ENCODE measurements at places on chromosomes 3 and 15.
A peak's percentile ranks its signal among the peaks of the same experiment; 100 is the strongest.

DNA sequence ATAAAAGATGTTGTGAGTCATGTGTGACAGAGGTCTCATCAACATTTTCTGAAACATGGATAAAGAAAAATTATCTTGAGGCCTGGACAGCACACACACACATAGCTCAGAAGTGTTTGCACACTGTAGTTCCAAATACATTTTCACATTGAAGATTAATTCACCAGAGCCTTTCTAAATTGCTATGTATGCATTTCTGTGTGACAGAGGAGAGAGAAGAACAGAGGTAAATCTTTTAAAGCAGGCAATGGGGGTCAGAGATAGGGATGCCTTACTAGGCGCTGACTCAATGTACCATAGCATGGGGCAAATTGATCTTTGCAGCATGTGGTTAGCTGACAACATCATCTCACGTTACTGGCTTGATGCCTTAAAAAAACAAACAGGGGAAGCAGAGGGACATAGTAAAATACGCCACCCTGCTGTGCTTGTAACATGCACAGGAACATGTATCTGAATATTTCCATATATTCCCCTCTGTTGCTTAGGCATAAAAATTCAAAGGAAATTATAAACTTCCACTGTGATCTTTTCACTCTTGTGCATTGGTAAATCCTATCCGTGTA is 7.7 kb downstream of the POU1F1 start:
- no peak overlapping the region for H3K4me3 ChIP-seq
- no peaks in the 10 kb centered on the region for H3K36me3 ChIP-seq
- H3K4me1 ChIP-seq, result peaks cover 15% of the 10 kb centered on the region
- no peak overlapping the region for H3K27ac ChIP-seq
- H3K27me3 ChIP-seq, result no peaks in the 10 kb centered on the region

- H3K27me3 ChIP-seq, result no peaks in the 10 kb centered on the region
- H3K27ac ChIP-seq, result peak overlapping the region; percentile 59
- peak; percentile 61 for DNase-seq
- H3K4me3 ChIP-seq, result no peak overlapping the region
Observed at GRCh38 chr3:133821767-133822638, 16.4 kb downstream of the SRPRB start.

GRCh38 chr3:60755094-60755493 is 496.2 kb downstream of the FHIT start:
- peaks cover 43% of the 10 kb centered on the region for H3K4me1 ChIP-seq
- H3K4me3 ChIP-seq, result no peak overlapping the region
- H3K36me3 ChIP-seq, result peaks cover 30% of the 10 kb centered on the region
- H3K27me3 ChIP-seq, result peaks cover 2% of the 10 kb centered on the region
- DNase-seq, result peak; percentile 71

GRCh38 chr15:66433726-66434125 is 47.0 kb downstream of the MAP2K1 start:
- H3K4me1 ChIP-seq, result peaks cover 41% of the 10 kb centered on the region
- no peak overlapping the region for H3K4me3 ChIP-seq
- H3K36me3 ChIP-seq, result peaks cover 36% of the 10 kb centered on the region
- DNase-seq, result no peak
- H3K27ac ChIP-seq, result peak overlapping the region; percentile 6

DNA sequence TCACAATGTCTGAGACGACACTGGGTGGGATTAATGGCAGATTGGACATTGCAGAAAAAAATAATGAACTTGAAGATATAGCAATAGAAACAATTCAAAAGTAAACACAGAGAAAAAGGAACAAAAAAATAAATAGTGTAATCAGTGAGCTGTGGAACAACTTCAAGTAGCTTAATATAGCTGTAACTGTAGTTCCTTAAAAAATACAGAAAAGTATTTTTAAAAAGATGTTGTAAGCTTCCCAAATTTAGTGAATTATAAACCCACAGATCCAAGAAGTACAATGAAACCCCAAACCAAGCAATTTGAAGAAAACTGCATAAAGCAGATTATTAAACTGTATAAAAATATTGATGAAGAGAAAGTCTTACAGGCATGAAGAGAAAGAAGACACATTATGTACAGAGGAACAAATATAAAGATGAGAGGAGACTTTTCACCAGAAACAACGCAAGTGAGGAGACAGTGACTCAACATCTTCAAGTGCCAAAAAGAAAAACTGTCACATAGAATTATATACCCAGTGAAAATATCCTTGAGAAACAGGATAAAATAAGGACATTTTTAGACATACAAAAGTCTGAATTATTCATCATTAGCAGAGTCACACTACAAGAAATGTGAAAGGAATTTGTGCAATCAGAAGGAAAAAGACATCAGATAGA is 176.4 kb downstream of the NFKBIZ start:
- no peaks in the 10 kb centered on the region for H3K27me3 ChIP-seq
- H3K4me1 ChIP-seq, result no peaks in the 10 kb centered on the region
- no peak for DNase-seq
- H3K4me3 ChIP-seq, result no peak overlapping the region
- H3K36me3 ChIP-seq, result no peaks in the 10 kb centered on the region
- H3K27ac ChIP-seq, result no peak overlapping the region

DNA sequence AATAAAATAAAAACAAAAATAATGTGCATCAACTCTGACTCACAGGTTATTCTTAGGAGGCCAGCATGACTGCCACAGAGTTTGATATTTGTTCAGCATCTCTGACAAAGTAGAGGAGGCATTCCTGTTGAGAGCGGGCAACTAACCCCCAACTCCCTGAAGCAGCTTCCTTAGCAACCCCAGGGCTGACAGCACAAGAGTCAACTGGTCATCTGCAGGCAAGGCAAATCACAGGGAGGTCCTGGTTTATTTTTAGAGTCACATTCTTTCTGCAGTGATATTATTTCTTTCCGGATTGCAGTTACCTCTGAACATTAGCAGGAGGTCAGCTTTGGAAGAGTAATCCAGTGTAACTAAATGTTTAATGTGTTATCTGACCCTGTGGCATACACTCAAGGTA is 273.0 kb downstream of the PLCL2 start:
- H3K27ac ChIP-seq, result no peak overlapping the region
- H3K4me1 ChIP-seq, result no peaks in the 10 kb centered on the region
- H3K36me3 ChIP-seq, result peaks cover 13% of the 10 kb centered on the region
- H3K27me3 ChIP-seq, result no peaks in the 10 kb centered on the region
- no peak for DNase-seq

- H3K36me3 ChIP-seq, result peaks cover 3% of the 10 kb centered on the region
- H3K27me3 ChIP-seq, result no peaks in the 10 kb centered on the region
- H3K27ac ChIP-seq, result no peak overlapping the region
- no peak for DNase-seq
- no peak overlapping the region for H3K4me3 ChIP-seq
Observed at GRCh38 chr3:194884649-194885315, 199.1 kb downstream of the FAM43A start.

DNA sequence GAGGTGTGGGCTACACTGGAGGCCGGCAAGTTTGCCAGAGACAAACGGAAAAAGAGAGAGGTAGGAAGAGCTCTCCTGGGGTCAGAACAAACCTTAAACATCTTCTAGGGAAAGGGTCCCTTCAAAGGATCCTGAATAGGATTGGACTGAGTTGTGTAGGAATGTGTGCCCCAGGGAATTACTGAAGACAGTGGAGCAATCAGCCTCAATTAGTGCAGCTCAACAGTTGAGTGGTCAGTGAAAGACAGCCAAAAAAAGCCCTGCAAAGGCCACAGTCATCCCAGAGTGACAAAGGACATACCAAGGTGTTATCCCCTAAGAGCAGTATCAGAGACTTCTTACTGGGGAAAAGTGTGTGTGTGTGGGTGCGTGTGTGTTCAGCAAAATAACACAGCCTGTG is 70.3 kb downstream of the NUP210 start:
- DNase-seq, result no peak
- peaks cover 43% of the 10 kb centered on the region for H3K36me3 ChIP-seq
- no peak overlapping the region for H3K4me3 ChIP-seq
- H3K4me1 ChIP-seq, result peaks cover 68% of the 10 kb centered on the region
- H3K27ac ChIP-seq, result peak overlapping the region; percentile 97

All from WTC11 (cell line).